Fibroblast of skin of back (primary cell): ENCODE measurements at places on chromosomes 12 and 14.

DNA sequence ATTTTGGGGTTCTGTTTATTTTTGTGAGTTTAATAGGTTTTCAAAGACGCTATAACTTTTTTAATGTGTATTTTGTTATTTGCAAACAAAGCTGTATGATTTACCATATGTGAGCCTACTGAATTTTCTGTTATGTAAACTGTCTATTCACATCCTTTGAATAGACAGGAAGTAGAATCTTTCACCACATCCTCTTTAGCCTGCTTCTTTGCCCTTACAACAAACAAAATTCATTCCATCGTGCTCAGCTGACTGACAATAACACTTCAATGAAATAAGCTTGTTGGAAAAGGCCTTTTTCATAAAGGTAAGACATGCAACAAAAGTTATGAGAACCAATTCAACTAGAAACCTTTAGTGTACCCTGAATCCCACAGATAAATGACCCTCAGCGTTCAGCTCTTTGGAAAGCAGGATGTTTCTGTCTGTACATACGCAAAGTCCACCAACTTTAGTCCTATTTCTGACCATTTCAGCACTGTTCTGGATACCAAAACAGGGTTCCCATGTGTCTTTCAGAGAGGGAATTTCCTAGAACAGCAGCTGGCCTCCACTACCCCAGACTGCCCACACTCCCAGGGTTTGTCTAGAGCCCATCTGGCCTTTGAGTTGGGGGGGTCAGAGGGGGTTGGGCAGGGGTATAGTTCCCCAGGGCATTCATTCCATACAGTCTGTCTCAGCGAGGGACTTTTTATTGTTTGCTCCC lies 71.3 kb downstream of the DUSP6 start:
- DNase-seq, result no peak

DNA sequence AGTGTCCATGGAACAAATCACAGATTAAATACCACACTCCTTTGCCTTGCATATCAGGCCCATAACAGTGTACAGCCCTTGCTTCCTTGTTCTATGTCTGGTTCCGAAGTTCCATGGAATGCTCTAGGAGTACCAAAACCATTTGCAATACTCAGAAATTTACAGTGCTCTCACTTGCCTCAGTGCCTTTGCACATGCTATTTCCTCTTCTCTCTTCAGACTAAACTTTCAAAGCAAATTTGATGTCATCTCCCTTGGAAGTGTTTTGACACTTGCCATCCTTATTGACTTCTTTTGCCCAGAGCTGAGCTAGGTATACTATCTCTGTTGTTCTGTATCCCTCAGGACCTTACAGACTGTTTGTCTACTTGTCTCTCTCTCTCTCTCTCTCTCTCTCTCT lies 6.1 kb downstream of the ANO4 start:
- no peak for DNase-seq

- no peak for DNase-seq
Measured at GRCh38 chr14:90647473-90648005, 168.7 kb downstream of the TTC7B start.

DNA sequence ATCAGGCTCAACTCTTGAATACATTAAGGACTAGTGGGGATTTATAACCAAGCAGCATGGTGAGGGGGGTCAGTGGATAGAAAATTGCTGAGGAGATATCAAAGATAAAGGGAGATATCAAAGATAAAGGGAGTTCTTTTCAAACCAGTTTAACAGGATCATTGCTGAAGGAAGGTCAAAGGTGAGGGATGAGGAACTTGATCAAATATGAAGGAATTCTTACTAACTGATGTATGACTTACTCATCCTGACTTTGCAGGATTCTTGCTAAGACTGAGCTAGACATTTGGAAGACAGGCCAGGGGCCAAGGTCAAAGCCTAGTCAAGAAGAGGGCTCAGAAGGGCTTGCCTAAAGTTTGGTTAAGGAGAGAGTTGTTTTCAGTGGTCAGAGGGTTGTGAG lies 4.8 kb downstream of the ABHD4 start:
- peak; percentile 48 for DNase-seq

- peak; percentile 50 for DNase-seq
Measured at GRCh38 chr14:54025661-54026060, 69.0 kb upstream of the BMP4 start.

DNA sequence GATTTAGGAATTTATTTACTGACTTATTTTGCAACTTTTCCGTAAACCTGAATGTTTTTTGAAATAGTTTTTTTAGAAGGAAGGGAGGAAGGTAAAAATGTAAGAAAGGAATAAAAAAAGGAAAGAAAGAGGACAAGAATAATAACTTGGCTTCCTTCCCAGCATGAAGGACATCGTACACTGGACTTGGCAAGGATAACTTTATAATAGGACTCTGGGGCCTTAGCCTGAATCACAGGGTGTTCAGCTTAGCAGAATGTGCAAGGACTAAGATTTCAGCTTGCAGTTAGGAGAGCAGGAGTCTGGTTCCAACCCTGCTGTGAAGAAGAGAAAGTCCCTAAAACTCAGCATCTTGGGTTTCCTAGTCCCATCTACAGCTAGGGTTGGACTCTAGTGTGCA lies 1053.3 kb downstream of the VRK1 start:
- no peak for DNase-seq

GRCh38 chr14:102225386-102225785 lies 79.6 kb downstream of the MOK start:
- DNase-seq, result no peak

DNA sequence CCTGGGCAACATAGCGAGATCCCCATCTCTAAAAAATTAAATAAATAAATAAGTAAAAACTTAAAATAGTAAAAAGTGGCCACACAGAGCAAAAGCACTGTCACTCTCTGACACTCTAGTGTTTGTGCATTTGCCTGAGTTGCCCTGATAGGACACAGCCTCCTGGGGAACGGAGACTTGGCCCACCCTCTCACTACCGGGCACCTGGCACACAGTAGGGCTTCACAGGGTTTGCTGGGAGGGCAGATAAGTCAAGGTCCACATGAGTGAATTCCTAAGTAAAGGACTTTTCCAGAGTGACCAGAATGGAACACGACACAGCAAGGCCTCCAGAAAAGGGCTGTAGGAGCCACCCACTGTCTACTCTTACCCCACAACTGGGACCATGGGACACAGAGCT lies 54.3 kb downstream of the SCARB1 start:
- DNase-seq, result no peak

GRCh38 chr12:56202366-56202765 lies 13.1 kb upstream of the SMARCC2 start:
- no peak for DNase-seq

- peak; percentile 24 for DNase-seq
Measured at GRCh38 chr14:59425322-59425935, 39.8 kb downstream of the GPR135 start.

- DNase-seq, result no peak
Measured at GRCh38 chr12:87818441-87818840, 210.8 kb downstream of the C12orf50 start.

DNA sequence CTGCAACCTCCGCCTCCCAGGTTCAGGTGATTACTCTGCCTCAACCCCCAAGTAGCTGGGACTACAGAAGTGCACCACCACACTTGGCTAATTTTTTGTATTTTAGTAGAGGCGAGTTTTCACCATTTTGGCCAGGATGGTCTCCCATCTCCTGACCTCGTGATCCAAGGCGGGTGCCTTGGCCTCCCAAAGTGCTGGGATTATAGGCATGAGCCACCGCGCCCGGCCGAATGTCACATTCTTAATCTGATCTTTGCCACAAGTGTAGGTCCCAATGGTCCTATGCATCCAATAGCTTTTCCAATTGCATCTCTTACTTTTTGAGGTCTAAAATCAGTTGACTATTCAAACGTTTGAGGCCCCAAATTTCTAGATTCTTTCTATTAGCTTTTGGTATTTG lies 676.0 kb downstream of the SLC16A7 start:
- no peak for DNase-seq

GRCh38 chr12:120095736-120096135 lies 20.8 kb downstream of the RAB35 start:
- no peak for DNase-seq

DNA sequence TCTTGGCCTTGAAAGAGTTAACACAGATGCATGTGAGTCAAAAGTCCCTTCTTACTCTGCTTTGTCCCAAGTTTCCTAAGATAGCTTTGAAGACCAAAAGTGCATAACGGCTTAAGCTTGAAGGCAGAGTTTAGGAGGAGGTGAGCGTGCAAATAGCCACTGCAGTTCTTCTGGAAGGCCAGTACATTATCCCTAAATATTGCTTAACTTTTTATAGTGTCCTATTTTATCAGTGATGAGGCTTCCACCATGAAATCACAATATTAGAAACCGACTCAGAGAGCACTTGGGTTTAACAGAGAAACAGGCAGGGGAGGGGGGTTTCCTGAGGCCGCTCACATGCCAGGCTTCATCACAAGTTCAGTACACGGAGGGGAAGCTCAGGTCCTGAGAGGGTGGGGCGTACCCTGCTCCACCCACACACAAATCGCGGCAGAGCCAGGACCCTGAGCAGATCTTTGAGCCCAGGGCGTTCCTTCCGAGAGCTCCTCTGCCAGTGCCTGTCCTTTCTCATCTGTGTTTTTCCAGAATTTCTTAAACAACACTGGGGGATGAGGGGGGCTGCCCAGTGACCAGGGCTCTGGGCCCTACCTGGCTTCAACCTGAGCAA lies 26.8 kb upstream of the BDKRB2 start:
- no peak for DNase-seq

DNA sequence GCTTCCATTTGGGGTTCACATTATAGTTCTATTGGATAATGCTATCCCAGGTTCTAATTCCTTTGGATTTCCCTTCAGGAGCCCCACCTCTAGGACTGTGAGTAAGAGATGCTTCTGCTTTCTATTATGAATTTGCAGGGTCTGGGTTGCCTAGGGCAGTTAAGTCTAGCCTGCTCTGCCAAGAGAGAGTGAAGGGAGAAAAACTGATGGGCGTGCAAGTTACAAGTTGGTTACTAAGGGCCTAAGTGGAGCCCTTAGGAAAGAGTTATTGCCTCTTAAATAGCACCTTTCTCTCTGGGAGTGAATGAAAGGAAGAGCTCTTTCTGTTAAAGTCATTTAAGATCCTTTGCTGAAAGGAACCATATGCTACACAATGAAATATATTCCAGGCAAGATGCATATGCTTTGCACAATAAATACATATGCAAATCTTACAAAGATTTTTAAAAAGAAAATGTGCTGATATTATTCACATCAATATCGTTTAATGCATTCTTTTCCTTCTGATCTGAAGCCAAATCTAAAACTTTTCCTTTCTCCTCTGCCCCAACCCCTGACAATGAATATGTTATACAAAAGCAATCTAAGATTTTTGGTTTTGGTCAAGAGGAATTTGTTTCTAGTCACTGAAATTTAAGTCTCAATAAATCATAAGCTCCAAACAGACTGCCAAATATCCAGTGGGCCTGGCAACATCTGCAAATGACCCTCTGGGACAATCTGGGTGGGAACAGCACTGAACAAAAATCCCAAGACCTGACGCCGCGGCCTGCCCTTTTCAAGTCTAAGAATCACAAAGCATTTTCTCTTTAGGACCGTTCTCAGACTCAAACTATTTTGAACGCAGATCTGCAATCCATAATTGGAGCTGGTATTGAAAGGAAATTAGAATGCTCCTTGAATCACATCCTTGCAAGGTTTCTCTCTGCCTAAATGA lies 586.7 kb downstream of the ETNK1 start:
- DNase-seq, result no peak

DNA sequence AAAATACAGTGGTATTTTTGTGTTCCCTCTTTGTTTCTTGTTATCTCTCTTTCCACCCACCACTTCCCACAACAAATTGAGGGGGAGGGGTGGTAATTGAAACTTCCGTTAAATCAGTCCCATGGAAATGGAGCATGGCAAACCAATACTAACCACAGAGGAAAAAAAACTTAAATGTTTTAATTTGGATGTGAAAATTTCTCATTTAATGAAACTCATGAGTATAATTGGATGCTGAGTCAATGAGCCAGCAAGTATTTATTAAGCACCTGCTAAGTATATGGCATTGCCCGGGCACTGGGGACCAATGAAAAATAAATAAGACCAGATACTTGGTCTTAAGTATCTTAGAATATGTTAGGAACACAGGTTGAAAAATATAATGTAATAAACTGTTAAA lies 147.5 kb downstream of the KCNH5 start:
- no peak for DNase-seq

DNA sequence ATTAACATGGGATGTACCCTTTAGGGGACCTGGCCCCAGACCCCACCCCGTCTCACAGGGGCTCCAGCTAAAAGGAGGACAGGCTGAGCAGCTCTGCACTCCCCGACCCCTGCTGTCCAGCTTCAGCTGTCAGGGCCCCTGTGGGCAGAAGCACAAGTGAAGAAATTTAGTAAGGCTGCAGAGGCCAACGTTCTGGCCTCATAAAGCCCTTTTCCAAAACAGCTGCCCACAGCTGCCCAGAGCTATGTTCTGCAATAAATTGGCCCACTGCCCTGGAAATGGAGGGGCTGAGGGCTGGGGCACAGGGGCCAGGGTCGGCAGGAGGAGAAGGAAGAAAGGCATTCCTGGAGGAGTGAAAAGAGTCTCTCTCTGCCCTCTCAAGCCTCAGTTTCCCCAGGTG lies 357.1 kb downstream of the BCL11B start:
- no peak for DNase-seq

- peak; percentile 93 for DNase-seq
Measured at GRCh38 chr14:96145116-96145864, 59.3 kb upstream of the BDKRB2 start.

DNA sequence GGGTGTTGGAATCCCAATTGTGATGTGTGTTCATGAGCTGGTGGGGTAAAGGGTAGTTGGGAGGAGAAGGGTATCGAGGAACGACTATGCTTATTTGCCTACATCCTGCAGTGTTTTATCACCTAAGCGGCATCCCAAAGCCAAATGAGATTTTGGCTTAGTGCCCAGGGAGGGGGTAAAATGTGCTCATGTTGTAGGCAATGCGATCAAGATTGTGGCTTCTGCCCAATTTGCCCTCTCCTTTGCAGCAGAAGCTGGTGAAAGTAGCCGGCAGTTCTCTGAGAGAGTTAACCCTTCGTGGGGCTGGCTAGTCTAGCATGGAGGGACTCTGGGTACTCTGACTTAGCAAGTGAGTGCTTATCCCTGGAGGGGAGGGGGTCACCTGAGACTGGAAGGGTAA lies 753 bp downstream of the RPH3A start:
- DNase-seq, result no peak

DNA sequence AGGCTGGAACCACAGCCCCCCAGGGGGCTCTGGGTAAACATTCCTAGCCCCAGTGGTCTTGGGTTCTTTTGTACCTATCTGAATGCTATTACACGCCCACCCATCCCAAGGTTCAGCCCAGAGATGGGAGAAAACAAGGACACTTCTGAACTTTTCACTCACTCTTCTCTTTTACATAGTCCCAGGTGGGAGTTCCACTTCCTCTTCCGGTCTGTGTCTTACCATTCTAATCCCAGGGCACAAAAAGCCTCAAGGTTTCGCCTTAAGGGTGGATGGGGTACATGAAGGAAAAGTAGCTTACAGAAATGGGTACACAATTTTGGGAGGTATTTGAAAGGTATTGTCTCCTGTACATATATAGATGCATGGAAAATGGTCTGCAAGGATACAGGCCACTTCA lies 79.0 kb downstream of the TMEM30B start:
- no peak for DNase-seq

GRCh38 chr12:71848212-71848611 lies 8.7 kb downstream of the TBC1D15 start:
- no peak for DNase-seq
